Uterus (tissue), 4 donors: ENCODE measurements at places on chromosomes 7 and 10. TPM values are rescaled to one million over a fixed set of nuclear protein-coding genes. Genes with fewer than 3 reads are reported as not detected.

- no peaks in the 10 kb centered on the region for H3K36me3 ChIP-seq
- no peak for DNase-seq
- H3K4me1 ChIP-seq, result no peaks in the 10 kb centered on the region
- H3K27ac ChIP-seq, result no peak overlapping the region
- no peak overlapping the region for H3K4me3 ChIP-seq
Measured at GRCh38 chr10:14468023-14468441, 137.3 kb upstream of the FRMD4A start.

DNA sequence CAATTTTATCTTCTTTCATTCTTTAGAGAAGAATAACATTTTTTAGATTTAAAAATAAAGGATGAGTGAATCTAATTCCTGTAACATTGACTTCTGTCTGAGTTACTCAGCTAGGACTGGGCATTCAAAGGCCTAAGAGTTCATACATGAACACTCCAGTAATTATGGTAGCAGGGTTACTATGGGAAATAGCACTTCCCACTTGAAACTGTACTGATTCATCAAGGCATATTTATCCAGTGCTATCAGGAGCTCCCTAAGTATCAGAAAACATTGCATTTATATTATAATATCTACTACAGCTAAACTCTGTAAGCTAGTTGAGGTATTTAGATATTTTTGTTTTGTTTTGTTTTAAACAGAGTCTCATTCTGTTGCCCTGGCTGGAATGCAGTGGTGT, 41.8 kb downstream of the NDUFB2 start:
- no peak overlapping the region for H3K4me3 ChIP-seq
- DNase-seq, result no peak
- H3K27ac ChIP-seq, result no peak overlapping the region
- no peaks in the 10 kb centered on the region for H3K36me3 ChIP-seq
- H3K27me3 ChIP-seq, result no peaks in the 10 kb centered on the region

The ACBD7 gene
- total RNA-seq, result not detected

The TMEM176A gene
- total RNA-seq, result 48.2 TPM

- DNase-seq, result no peak
- no peak overlapping the region for H3K4me3 ChIP-seq
- H3K27me3 ChIP-seq, result no peaks in the 10 kb centered on the region
- H3K36me3 ChIP-seq, result no peaks in the 10 kb centered on the region
- H3K27ac ChIP-seq, result no peak overlapping the region
Measured at GRCh38 chr7:3304131-3304530, 3.1 kb downstream of the SDK1 start.
